ENCODE measurements at places on chromosomes 11 and 22.
A peak's percentile ranks its signal among the peaks of the same experiment; 100 is the strongest.

DNA sequence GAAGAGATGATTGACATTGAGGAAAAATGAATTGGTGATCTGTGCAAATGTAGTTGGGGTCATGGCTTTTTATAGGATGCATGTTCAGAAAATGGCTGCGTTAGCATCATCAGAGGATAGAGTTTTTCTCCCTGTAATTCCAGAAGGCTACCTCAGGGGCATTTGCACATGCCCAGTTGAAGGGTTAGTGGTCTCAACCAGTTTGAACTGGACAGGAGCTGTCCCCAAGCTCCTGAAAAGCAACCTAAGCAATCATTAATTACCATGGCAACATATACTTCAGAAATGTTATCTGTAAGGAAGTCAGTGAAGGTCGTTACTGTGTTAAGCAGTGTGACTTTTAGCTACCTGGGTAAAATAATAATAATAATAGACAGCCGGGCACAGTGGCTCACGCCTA, 29.3 kb downstream of the TUG1 start:
- no peaks in the 10 kb centered on the region for H3K27me3 ChIP-seq
- H3K4me1 ChIP-seq = no peaks in the 10 kb centered on the region
- H3K36me3 ChIP-seq = no peaks in the 10 kb centered on the region
- no peak for DNase-seq

- H3K4me1 ChIP-seq = no peaks in the 10 kb centered on the region
- H3K36me3 ChIP-seq = no peaks in the 10 kb centered on the region
- no peak for DNase-seq
- no peaks in the 10 kb centered on the region for H3K27me3 ChIP-seq
- no peak overlapping the region for H3K4me3 ChIP-seq
These were observed 89.2 kb downstream of the GALNT18 start for GRCh38 chr11:11532574-11532973.

DNA sequence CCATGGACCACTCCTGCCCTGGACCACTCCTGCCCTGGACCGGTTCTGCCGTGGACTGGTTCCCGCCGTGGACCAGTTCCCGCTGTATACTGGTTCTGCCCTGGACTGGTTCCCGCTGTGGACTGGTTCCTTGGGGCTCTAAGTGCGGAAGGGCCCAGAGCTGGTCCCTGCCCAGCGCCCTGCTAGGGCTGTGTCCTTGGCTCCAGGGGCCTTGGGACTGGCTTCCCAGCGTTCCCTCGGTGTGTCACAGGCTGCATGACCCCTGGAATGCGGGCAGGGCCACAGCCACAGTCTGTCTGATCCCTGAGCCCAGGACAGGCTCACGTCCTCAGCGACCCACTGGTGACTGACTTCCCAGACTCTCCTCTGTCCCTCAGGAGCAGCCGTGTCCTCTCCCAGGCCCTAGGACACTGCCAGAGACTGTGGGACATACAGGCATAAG, 412.2 kb downstream of the TBC1D22A start:
- H3K27ac ChIP-seq = no peak overlapping the region
- DNase-seq = peak; percentile 43
- no peaks in the 10 kb centered on the region for H3K36me3 ChIP-seq
- H3K4me3 ChIP-seq = no peak overlapping the region
- H3K27me3 ChIP-seq = no peaks in the 10 kb centered on the region

GRCh38 chr22:39214383-39215069, 30.3 kb downstream of the PDGFB start:
- H3K36me3 ChIP-seq = no peaks in the 10 kb centered on the region
- peak; percentile 82 for DNase-seq
- no peak overlapping the region for H3K27ac ChIP-seq

- H3K27me3 ChIP-seq = no peaks in the 10 kb centered on the region
- H3K4me3 ChIP-seq = no peak overlapping the region
- H3K27ac ChIP-seq = peak overlapping the region; percentile 94
- no peaks in the 10 kb centered on the region for H3K4me1 ChIP-seq
These were observed 109.9 kb downstream of the CSNK2A3 start for GRCh38 chr11:11243209-11243589.

- H3K4me1 ChIP-seq = no peaks in the 10 kb centered on the region
- H3K36me3 ChIP-seq = no peaks in the 10 kb centered on the region
- no peak for DNase-seq
- no peaks in the 10 kb centered on the region for H3K27me3 ChIP-seq
- no peak overlapping the region for H3K4me3 ChIP-seq
- no peak overlapping the region for H3K27ac ChIP-seq
These were observed 124.7 kb upstream of the BMAL1 start for GRCh38 chr11:13152736-13153541.
